ENCODE measurements at places on chromosomes 7 and 10. TPM values are rescaled to one million over a fixed set of nuclear protein-coding genes. Genes with fewer than 3 reads are reported as not detected.

The HTR5A gene
- not detected for total RNA-seq

The WNT2 gene
- 17.1 TPM for total RNA-seq

The COX19 gene
- total RNA-seq: 18.1 TPM

The MRC1 gene
- 62.6 TPM for total RNA-seq

The MBLAC1 gene
- total RNA-seq: not detected

The TBX20 gene
- total RNA-seq: 0.35 TPM

The STEAP1B gene
- total RNA-seq: not detected

The LDB3 gene
- 63.8 TPM for total RNA-seq

The MLXIPL gene
- total RNA-seq: 6.4 TPM

The CCDC172 gene
- not detected for total RNA-seq

The SUN3 gene
- total RNA-seq: not detected

The SPDYE6 gene
- total RNA-seq: not detected

The TEX47 gene
- not detected for total RNA-seq

The PAX4 gene
- not detected for total RNA-seq

The ABCB1 gene
- total RNA-seq: 1.4 TPM

The HACD1 gene
- 109 TPM for total RNA-seq

The COL13A1 gene
- total RNA-seq: 34.1 TPM

The TUBB8 gene
- not detected for total RNA-seq

The IDI2 gene
- total RNA-seq: not detected

The AKR1B15 gene
- 0.27 TPM for total RNA-seq

The TRIM50 gene
- total RNA-seq: 1.5 TPM

The ZNF239 gene
- 6.5 TPM for total RNA-seq

The FBXL13 gene
- 2.5 TPM for total RNA-seq

The CUBN gene
- total RNA-seq: 4.1 TPM

The LAMB4 gene
- total RNA-seq: 0.14 TPM

The MYO1G gene
- total RNA-seq: 2.0 TPM

The NRAP gene
- total RNA-seq: not detected

The CYP3A7 gene
- not detected for total RNA-seq

The ICA1 gene
- total RNA-seq: 6.6 TPM

The ERVW-1 gene
- not detected for total RNA-seq

The ZFAND4 gene
- 40.4 TPM for total RNA-seq

The FFAR4 gene
- not detected for total RNA-seq

The NPVF gene
- not detected for total RNA-seq

The PANK1 gene
- 0.95 TPM for total RNA-seq

The GTPBP10 gene
- 7.4 TPM for total RNA-seq

The NUPR2 gene
- 1.1 TPM for total RNA-seq

The NODAL gene
- not detected for total RNA-seq

The TMEM196 gene
- total RNA-seq: not detected

The AGR2 gene
- not detected for total RNA-seq

The CLDN3 gene
- not detected for total RNA-seq

The FRA10AC1 gene
- total RNA-seq: 35.9 TPM

The PKD1L1 gene
- 0.14 TPM for total RNA-seq

The BEND7 gene
- 15.3 TPM for total RNA-seq

The FGFBP3 gene
- 2.0 TPM for total RNA-seq

The BTAF1 gene
- total RNA-seq: 72.2 TPM

The ITPRID1 gene
- not detected for total RNA-seq

The C10orf90 gene
- not detected for total RNA-seq

The TMEM176A gene
- total RNA-seq: 23.4 TPM

The ADAM8 gene
- total RNA-seq: 14.0 TPM

The FZD1 gene
- total RNA-seq: 33.6 TPM

The PARD3 gene
- total RNA-seq: 16.7 TPM

The LIPN gene
- not detected for total RNA-seq

The PALD1 gene
- total RNA-seq: 19.5 TPM

The GNAI1 gene
- total RNA-seq: 11.1 TPM

The RNLS gene
- 6.2 TPM for total RNA-seq

Data from thoracic aorta (tissue), 2 donors.